ENCODE measurements at places on chromosomes 12 and 14.

- no peaks in the 10 kb centered on the region for H3K36me3 ChIP-seq
- no peaks in the 10 kb centered on the region for H3K27me3 ChIP-seq
- DNase-seq, result no peak
Measured at GRCh38 chr12:34406228-34406995, 384.1 kb downstream of the ALG10 start.

GRCh38 chr14:59097681-59098080 lies 90.8 kb upstream of the DAAM1 start:
- no peaks in the 10 kb centered on the region for H3K36me3 ChIP-seq
- no peak overlapping the region for H3K4me3 ChIP-seq
- H3K27ac ChIP-seq, result no peak overlapping the region
- no peaks in the 10 kb centered on the region for H3K27me3 ChIP-seq

GRCh38 chr14:70036665-70037064 lies 152.1 kb downstream of the SLC8A3 start:
- no peaks in the 10 kb centered on the region for H3K4me1 ChIP-seq
- H3K27me3 ChIP-seq, result peaks cover 15% of the 10 kb centered on the region
- no peak overlapping the region for H3K27ac ChIP-seq
- H3K36me3 ChIP-seq, result peaks cover 15% of the 10 kb centered on the region

DNA sequence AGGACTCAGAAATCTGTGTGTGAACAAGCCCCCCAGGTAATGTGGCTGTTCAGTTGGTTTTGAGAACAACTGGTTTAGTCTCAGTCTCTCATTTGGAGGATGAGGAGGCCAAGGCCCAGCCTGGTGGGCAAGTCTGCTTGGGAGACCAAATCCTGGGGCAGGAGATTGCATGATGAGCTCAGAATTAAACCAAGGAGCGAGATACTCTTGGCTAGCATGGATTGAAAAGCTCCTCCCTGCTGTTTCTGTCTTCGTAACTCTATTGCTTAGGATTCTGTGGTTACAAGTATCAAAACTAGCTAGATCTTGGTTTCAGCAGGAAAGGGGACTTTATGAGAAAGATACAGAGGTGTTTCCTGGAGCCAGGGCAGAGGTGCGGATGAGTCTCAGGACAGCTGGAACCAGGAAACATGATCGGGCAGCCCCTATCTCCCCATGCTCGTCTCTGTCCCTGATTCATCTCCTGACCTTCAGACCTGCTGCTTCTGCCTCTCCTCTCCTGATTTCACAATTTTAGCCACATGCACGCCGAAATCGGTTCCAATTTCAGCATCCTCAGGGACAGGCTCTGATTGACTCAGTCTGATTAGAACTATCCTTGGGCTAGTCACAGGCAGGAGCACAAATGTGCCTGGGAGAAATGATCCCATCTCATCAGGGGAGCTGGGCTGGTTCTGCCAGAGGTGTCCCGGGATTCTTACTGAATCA lies 40.2 kb upstream of the RIN3 start:
- H3K27ac ChIP-seq, result no peak overlapping the region
- no peak overlapping the region for H3K4me3 ChIP-seq
- H3K4me1 ChIP-seq, result no peaks in the 10 kb centered on the region

DNA sequence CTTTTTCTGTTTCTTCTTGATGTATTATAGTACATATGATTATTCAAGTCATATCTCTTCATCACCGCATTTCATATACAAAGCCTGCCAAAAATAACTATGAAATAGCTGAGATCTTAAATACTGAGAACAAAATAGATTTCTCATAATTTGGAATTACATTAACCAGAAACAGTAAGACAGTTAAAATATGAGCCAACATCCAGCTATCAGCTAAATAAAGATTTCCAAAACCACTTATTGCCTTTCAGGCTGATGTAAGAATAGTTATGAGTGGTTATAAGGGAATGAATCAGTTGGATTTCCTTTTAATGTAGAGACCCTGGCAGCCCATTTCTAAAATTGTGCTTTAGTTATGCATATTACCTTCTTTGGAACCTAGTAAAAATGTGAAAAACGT lies 47.4 kb downstream of the TMEM117 start:
- no peaks in the 10 kb centered on the region for H3K27me3 ChIP-seq
- no peak for DNase-seq

- H3K4me3 ChIP-seq, result no peak overlapping the region
- no peaks in the 10 kb centered on the region for H3K36me3 ChIP-seq
- H3K27me3 ChIP-seq, result peaks cover 6% of the 10 kb centered on the region
- H3K27ac ChIP-seq, result no peak overlapping the region
Measured at GRCh38 chr12:99670635-99671034, 23.1 kb downstream of the GARIN6 start.

DNA sequence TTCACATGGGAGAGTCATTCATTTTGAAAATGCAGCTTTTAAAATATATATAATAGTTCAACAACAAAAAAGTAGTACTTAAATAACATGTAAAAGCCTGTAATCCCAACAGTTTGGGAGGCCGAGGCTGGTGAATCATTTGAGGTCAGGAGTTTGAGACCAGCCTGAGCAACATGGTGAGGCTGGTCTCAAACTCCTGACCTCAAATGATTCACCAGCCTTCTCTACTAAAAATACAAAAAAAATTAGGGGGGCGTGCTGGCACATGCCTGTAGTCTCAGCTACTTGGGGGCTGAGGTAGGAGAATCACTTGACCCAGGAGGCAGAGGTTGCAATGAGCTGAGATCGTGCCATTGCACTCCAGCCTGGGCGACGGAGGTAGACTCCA lies 256.3 kb upstream of the RGS6 start:
- H3K4me3 ChIP-seq, result no peak overlapping the region
- peaks cover 77% of the 10 kb centered on the region for H3K36me3 ChIP-seq
- peaks cover 10% of the 10 kb centered on the region for H3K4me1 ChIP-seq
- no peaks in the 10 kb centered on the region for H3K27me3 ChIP-seq
- H3K27ac ChIP-seq, result no peak overlapping the region
- DNase-seq, result no peak

DNA sequence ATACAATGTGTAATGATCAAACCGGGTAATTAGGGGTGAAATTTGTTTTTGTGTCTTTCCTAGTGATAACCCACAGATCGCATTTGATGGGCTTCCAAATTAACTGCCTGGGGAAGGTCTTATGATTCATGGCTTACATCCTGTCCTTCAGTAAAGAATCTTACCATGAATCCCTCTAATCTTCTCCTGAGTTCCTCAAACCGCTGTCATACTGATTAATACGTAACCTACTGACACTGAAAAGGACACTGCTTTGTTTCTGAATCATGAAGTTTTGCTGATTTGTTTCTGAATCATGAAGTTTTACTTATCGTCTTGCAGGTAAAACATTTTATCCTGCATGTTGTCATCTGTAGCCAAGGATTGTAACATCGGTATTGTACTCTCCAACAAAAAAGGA lies 52.0 kb upstream of the CRY1 start:
- H3K27ac ChIP-seq, result no peak overlapping the region
- H3K4me3 ChIP-seq, result no peak overlapping the region
- peaks cover 24% of the 10 kb centered on the region for H3K4me1 ChIP-seq
- DNase-seq, result no peak

- no peak for DNase-seq
- H3K27ac ChIP-seq, result no peak overlapping the region
- peaks cover 3% of the 10 kb centered on the region for H3K27me3 ChIP-seq
- no peaks in the 10 kb centered on the region for H3K36me3 ChIP-seq
Measured at GRCh38 chr12:92288561-92288960, 142.9 kb upstream of the BTG1 start.

- H3K4me3 ChIP-seq, result no peak overlapping the region
- H3K36me3 ChIP-seq, result peaks cover 5% of the 10 kb centered on the region
- peaks cover 3% of the 10 kb centered on the region for H3K27me3 ChIP-seq
- peaks cover 34% of the 10 kb centered on the region for H3K4me1 ChIP-seq
- no peak overlapping the region for H3K27ac ChIP-seq
- DNase-seq, result no peak
Measured at GRCh38 chr14:23485326-23485725, 15.8 kb downstream of the NGDN start.

- H3K27me3 ChIP-seq, result peaks cover 6% of the 10 kb centered on the region
- no peak for DNase-seq
- H3K4me1 ChIP-seq, result no peaks in the 10 kb centered on the region
- peaks cover 57% of the 10 kb centered on the region for H3K36me3 ChIP-seq
- H3K4me3 ChIP-seq, result no peak overlapping the region
- H3K27ac ChIP-seq, result no peak overlapping the region
Measured at GRCh38 chr14:39419272-39419671, 13.0 kb downstream of the FBXO33 start.

GRCh38 chr12:28161697-28162096 lies 28.6 kb upstream of the CCDC91 start:
- DNase-seq, result no peak
- H3K27me3 ChIP-seq, result no peaks in the 10 kb centered on the region
- no peak overlapping the region for H3K27ac ChIP-seq
- H3K36me3 ChIP-seq, result no peaks in the 10 kb centered on the region

DNA sequence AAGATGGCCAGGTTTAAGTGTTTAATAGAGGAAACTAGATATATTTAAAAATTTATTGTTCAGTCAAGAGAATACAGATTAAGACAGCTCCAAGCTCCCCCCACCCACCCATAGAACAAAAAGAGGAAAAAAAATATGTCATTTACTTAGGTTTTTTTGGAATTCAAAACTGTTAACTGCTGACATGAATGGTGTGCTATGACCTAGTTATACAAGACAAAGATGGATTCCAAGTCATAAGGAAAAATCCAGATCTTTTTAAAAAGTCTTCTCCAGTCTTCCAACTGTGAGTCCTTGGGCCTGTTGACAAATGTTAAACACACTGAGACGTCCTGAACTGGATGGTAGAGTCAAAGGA lies 1.3 kb upstream of the SETD1B start:
- peak overlapping the region; percentile 91 for H3K4me3 ChIP-seq
- no peak for DNase-seq
- no peaks in the 10 kb centered on the region for H3K27me3 ChIP-seq
- H3K36me3 ChIP-seq, result no peaks in the 10 kb centered on the region
- H3K4me1 ChIP-seq, result peaks cover 54% of the 10 kb centered on the region
- peak overlapping the region; percentile 100 for H3K27ac ChIP-seq

GRCh38 chr12:122969676-122970075 lies 3.4 kb upstream of the ABCB9 start:
- no peaks in the 10 kb centered on the region for H3K36me3 ChIP-seq
- no peak overlapping the region for H3K27ac ChIP-seq
- peaks cover 18% of the 10 kb centered on the region for H3K27me3 ChIP-seq
- DNase-seq, result no peak

DNA sequence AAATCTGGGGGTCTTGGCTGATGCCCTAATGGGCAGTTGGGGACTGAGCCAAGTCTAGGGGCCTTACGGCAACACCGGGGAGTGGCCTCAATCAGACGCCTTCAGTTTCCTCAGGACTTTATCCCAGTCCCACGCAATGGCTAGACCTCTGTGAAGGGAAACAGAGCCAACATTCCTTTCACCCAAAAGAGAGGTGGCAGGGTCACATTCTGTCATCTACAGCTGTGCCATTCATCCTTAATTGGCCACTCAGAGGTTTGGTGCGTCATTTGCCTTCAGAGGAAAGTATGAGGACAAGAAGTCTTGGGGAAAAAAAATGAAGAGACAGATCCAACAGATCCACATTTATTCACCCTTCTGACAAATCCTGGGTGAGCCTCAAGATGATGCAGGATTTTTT lies 166.9 kb upstream of the AVPR1A start:
- H3K4me1 ChIP-seq, result no peaks in the 10 kb centered on the region
- H3K4me3 ChIP-seq, result no peak overlapping the region
- peaks cover 12% of the 10 kb centered on the region for H3K27me3 ChIP-seq
- H3K27ac ChIP-seq, result no peak overlapping the region
- DNase-seq, result no peak
- H3K36me3 ChIP-seq, result no peaks in the 10 kb centered on the region

DNA sequence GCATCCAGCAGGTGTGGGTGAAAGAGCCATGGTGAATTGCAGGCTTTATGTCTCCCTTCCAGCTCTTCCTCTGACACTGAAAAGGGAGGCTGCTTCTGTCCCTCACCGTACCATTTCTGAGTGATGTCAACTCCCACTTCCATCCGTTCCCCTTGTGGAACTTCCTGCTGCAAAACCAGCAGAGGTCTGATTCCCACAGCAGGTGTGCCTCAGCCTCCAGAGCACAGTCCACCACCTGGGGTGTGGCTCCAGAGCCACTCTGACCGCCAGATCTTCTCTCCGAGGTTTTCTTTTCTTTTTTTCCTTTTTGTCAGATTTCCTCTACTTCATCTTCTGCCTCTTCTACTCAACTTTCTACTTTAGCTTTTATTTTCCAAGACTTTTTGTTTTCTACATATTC lies 62.7 kb downstream of the CDC42BPB start:
- no peaks in the 10 kb centered on the region for H3K27me3 ChIP-seq
- no peak for DNase-seq
- peak overlapping the region; percentile 11 for H3K27ac ChIP-seq
- H3K4me3 ChIP-seq, result no peak overlapping the region
- peaks cover 74% of the 10 kb centered on the region for H3K36me3 ChIP-seq
- H3K4me1 ChIP-seq, result peaks cover 14% of the 10 kb centered on the region

GRCh38 chr14:59931237-59931636 lies 11.3 kb downstream of the LRRC9 start:
- H3K4me3 ChIP-seq, result no peak overlapping the region
- H3K4me1 ChIP-seq, result peaks cover 6% of the 10 kb centered on the region
- H3K27me3 ChIP-seq, result no peaks in the 10 kb centered on the region
- H3K27ac ChIP-seq, result no peak overlapping the region

All from nephron progenitor cell (in vitro differentiated cells).